ENCODE measurements at places on chromosomes 2 and 18.

DNA sequence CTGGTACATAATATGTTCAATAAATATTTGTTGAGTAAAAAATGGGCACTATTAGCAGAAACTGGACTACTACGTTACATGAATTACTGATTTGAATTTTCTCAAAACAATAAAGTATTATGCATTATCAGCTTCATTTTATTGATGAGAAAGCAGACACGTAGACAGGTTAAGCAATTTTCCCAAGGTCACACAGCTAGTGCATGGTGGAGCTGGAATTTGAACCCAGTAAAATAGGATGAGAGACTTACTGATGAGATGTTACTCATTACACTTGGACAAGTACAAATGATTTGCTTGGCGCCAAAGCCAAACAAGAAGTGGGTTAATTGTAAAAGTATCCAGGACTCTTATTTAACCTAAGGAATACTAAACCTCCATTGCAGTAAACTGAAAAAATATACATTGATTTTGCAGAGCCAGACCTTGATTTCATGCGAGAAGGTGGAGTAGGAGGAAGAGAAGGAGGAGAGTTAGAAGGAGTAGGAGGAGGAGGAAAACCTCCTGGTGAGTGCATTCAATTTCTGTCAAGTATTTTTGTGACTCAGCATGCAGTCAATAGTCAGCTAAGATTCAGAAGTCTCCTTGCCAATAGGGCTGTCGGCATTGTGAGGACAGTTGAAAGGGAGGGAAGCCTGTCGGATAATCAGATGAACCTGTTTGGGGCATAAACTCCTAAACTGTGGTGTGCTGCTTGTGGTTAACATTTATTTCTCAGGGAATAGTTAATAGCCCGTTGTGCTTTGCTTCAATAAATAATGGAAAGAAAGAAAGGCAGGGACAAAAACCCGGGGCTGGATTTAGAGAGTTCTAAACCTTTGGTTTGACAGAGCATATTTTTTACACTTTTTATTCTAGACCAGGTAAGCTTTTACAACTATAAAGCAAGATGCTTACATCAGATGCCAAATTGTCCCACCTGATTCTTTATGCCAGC lies 77.0 kb upstream of the TACR1 start:
- no peak for DNase-seq

DNA sequence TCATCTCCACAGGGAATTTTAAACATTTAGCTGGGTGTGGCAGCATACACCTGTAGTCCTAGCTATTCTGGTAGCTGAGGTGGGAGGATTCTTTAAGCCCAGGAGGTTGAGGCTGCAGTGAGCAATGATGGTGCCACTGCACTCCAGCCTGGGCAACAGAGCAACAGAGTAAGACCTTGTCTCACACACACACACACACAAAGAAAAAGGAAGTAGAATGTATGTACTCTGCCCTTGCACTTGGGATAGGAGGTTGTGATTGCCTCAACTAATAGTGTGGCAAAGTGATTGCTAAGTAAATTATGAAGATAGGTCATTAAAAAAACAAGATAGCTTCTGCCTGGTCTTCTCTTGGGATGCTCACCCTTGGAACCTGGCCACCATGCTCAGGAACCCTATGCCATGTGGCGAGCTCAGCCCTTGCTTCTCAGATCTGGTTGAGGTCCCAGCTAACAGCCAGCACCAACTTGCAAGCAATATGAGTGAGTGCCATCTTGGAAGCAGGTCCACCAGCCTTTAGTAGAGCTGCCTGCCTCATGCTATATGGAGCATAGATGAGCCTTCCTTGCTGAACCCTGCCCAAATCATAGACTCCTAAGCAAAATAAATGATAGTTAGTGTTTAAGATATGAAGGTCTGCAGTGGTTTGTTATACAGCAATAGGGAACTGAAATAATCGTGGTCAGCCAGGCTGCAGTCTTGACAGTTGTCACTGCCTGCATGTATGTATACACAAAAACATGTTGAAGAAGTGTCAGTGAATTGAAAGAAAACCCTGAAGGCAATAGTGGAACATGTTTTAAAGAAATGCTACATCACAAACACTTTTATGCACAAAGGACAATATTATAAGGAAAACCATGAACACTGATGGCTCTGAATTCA lies 30.1 kb upstream of the PNO1 start:
- DNase-seq: no peak

DNA sequence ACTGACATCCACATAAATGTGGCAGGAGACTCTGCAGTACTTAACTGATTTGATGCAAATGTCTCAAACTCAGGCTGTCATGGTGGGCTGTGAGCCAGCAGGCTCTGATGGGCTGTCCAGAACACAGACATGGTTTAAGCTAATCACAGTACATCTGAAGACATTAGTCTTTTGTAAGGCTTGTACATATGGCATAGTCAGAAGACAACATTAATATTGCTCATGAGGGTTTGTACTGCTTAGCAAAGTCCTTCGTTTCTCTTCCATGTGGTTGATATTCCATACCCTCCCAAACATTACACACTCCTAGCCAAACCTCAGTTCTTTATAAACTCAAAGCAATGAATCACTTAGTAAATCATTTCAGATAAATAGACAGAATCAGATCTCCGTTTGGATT lies 330.6 kb downstream of the RND3 start:
- DNase-seq: no peak

DNA sequence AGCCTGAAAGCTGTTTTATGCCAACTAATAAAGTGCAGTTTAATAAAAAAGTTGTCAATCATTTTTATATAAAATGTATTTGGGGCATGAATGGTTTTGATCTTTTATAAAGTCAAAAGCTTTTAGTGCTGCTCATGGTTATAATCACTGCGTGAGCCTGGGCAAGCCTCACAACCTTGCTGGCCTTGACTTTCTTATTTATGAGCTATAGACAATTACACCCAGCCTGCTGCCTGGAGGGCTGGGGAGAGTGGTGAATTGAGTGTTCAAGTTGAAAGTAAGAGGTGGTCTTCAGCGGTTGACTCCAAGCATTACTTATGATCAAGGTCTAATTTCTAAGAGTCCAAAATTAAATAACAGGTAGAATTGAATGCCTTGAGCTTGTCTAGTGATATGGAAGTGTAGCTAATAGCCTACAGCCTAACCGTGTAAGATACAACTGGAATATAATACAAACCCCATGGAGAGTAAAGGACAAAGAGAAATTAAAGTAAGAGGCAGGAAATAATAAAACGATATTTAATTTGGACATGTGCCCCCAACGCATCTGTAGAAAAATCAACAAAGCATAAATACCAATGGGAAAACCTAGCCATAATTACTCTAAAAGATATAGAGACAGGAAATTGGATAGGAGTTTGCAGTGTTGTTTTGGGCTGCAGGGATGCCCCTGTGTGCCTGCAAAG lies 106.0 kb upstream of the CYP1B1 start:
- peak; percentile 26 for DNase-seq

DNA sequence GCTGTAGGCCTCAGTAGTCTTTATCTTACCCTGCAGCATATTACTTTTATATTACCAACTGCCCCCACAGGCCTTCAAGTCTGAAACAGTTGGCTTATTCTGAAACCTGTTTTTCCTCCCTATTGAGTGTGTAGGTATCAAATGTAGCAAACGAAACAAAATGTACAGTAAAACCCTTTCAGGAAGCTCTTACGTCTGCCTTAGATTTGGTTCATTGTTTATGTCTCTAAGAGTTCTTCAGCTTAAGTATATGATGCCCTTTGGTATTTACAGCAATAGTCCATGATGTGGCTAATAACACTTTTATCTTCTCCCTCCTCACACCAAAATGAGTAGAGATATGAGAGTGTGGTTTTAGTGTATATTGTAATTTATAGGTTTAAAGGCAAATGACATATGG lies 108.8 kb downstream of the DOCK10 start:
- DNase-seq: no peak

DNA sequence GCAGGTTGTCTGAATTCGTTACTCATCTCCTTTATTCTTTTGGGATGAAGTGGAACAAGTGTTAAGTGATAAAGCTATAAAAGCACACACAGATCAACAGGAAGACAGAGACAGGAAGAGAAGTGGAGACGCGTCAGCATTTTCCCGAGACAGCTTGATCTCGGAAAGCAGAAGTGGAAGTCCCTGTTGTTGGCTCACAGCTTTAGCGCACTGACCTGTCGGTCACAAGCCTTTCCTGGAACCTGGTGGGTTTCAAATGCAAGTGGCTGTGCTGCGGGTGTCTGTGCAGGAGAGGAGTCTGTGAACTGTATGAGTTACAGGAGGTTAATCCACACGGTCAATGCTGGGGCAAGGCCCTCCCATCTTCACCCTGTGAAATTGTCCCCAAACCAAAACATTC lies 116.6 kb upstream of the PELI1 start:
- no peak for DNase-seq

DNA sequence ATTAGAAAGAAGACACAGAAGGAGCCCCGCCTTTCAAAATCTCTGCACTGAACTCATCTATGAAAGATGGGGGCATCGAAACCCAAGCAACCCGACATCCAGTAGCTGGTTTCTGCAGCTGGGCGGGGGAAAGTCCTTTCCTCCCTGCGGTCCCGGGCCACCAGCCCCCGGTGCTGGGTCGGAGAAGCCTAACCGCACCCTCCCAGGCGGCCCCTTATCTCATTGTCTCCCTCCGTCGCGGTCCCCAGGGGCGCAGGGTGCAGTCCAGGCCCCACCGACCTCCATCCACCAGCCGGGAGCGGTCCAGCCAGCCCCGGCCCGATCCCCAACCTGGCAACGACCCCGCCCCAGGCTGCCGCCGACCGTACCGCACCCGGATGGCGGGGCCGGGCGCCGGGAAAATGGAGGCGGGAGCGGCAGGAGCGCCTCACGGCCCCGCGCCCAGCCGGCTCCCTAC lies 452 bp downstream of the RAPH1 start:
- peak; percentile 58 for DNase-seq

- DNase-seq: no peak
These were observed 120.3 kb downstream of the INO80D start for GRCh38 chr2:205965707-205966106.

DNA sequence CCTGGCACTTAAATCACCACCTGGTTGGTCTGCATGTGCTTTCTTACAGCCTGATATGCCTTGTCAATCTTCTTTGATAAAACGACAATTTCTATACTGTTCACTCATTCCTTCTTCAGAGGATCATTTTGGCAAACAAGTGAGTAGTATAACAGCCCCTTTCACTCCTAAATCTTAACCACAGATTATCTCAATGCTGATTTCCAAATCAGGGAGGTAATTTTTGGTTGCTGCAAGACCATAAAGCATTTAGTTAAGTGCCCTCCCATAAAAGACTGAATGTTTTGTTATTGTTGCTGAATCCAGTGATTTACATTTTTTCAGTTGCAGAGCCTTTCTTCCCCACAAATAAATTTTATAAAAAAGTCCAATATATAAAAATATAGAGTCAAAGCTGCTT lies 129.2 kb upstream of the CYP26B1 start:
- no peak for DNase-seq

- DNase-seq: no peak
These were observed 448.3 kb upstream of the POU3F3 start for GRCh38 chr2:104405623-104406022.

- DNase-seq: no peak
These were observed 62.6 kb upstream of the PAX8 start for GRCh38 chr2:113341191-113341869.

DNA sequence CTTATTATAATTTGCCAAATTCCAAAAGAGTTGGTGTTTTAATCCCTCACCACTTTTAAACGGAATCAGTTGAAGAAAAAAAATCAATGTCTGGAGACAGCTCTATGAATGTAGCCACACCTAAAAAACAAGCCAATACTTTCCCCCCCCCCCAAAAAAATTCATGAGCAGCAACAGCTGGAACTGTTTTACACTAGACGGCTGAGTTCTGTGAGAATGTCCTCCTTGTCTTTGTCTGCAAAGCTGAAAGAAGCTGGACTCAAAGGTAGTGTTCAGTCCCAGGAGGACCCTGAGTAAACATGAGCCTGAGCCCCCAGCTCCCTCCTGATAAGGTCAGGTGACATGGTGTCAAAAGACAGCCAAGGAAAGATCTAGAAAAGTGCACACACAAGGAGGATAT lies 68.2 kb downstream of the ZNF521 start:
- peak; percentile 62 for DNase-seq

GRCh38 chr18:31156821-31157763 lies 5.6 kb downstream of the DSC1 start:
- DNase-seq: no peak

GRCh38 chr2:107595285-107595684 lies 231.4 kb upstream of the RGPD4 start:
- no peak for DNase-seq

- DNase-seq: no peak
These were observed 69.1 kb downstream of the TWIST2 start for GRCh38 chr2:238916875-238917590.

- peak; percentile 26 for DNase-seq
These were observed 38.6 kb downstream of the SS18 start for GRCh38 chr18:26051843-26052242.

Data from NCI-H69 (cell line).